Small intestine (tissue), 16 donors: ENCODE measurements at places on chromosomes 5 and 9. TPM values are rescaled to one million over a fixed set of nuclear protein-coding genes. Genes with fewer than 3 reads are reported as not detected.
A peak's percentile ranks its signal among the peaks of the same experiment; 100 is the strongest.

Gene FRMPD1
- polyA plus RNA-seq = 0.06 TPM

Gene PTPRD
- 2.7 TPM for polyA plus RNA-seq

Gene PCDHA12
- polyA plus RNA-seq = not detected

Gene SLC45A2
- 0.27 TPM for polyA plus RNA-seq

Gene C5orf58
- not detected for polyA plus RNA-seq

DNA sequence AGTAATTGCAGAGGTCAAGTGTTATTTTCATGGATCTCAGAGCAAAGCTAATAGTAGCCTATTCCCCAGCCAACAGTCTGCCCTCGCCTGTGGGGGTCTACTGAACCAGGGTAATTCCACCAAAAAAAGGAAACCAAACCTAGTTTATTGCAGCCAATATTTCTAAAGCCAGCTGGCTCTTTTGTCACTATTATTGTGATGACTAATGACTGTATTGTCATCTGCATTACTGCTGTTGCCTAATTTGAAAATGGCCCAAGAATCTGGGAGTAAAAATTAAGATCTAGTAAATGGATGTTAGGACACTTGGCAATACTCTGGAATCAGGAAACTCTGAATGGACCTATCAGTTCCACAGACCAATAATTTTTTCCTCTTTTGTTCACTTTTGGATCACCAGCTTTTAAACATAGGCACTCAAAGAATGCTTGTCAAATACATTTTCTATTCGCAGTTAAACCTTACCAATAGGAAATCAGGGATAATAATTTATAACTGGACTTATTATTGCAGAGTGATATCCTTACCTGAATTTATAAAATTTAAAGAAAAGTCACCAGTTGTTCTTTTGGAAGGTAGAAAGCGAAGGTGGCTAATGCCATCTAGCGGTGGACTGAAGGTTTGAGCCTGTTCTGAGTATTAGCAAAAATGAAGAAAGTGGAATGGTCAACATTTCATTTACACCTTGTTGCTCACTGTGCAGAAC is 69.2 kb downstream of the SYK start:
- H3K27me3 ChIP-seq = no peaks in the 10 kb centered on the region
- H3K36me3 ChIP-seq = peaks cover 26% of the 10 kb centered on the region
- no peak overlapping the region for H3K27ac ChIP-seq
- no peak overlapping the region for H3K4me3 ChIP-seq
- peak; percentile 53 for DNase-seq

DNA sequence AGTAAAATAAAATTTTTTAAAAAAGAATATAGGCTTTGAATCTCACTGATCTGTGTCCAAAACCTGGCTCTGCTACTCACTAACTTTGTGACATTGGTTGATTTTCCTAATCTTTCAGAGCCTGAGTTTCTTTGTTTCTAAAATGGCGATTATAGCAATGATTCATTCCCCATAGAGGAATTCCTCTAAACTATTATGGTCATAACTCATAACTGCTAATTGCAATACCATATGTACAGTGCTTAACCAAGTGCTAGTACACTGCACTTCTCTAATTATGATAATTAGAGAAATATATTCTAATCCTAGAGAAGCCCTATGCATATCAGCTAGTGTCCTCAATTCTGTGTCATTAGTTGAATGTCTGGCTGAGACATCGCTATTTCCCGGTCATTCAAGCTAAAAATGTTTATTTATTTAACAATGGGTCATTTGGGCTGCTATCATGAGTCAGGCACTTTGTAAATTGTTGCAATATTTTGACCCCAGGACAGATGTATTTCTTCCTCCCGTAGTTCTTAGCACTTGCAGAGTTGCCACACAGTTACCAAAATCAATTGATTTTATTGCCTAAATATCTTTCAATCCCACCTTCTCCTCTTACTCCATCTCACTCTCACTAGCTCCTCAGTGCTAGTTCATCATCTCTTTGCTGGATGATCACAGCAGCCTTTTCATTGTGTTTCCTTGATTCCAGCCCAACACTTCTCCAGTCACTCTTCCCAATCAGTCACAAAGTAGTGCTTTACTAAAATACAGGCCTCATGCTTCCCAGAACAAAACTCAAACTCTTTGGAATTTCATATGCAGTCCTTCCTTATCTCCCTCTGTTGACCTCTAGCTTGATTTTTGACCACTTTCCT is 200.9 kb upstream of the PAPPA start:
- no peak for DNase-seq
- no peak overlapping the region for H3K27ac ChIP-seq
- H3K4me3 ChIP-seq = no peak overlapping the region
- H3K4me1 ChIP-seq = no peaks in the 10 kb centered on the region
- H3K27me3 ChIP-seq = no peaks in the 10 kb centered on the region

DNA sequence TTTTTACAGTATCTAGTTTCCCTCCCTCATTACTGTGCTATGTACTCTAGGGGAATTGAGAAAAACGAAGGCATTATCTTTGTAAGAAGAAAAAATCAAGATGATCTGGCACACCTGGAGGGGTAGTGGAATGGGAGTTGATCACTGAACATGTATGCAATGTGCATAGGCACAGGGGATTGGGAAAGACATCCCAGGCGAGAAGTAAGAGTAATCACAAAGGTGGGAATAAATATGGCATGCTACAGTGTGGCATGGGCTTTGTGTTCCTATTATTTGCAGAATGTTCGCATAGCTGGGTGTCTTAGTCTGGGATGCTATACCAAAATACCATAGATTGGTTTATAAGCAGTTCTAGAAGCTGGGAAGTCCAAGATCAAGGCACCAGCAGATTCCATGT is 130.6 kb downstream of the SMARCA2 start:
- DNase-seq = no peak
- peaks cover 2% of the 10 kb centered on the region for H3K36me3 ChIP-seq
- no peaks in the 10 kb centered on the region for H3K27me3 ChIP-seq
- no peak overlapping the region for H3K27ac ChIP-seq
- no peaks in the 10 kb centered on the region for H3K4me1 ChIP-seq

DNA sequence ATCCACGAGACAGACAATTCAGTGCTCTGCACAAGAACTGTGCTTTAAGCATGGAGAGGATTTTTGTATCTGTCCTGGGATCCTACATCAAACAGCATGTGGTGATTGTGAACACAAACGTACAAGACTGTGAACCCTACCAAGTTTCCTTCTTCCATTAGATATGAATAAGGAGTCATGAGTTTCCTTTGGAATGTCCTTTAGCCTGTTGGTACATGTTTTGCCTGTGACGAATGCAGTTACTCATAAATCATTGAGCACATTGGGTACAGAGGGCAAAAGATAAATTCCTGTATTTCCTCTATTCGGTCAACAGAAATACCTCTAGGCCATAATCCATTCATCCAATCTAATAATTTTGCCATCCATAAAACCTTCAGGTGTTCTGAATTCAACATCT is 61.5 kb downstream of the FXN start:
- peak; percentile 97 for DNase-seq
- no peaks in the 10 kb centered on the region for H3K4me1 ChIP-seq
- no peaks in the 10 kb centered on the region for H3K36me3 ChIP-seq
- H3K27me3 ChIP-seq = no peaks in the 10 kb centered on the region

DNA sequence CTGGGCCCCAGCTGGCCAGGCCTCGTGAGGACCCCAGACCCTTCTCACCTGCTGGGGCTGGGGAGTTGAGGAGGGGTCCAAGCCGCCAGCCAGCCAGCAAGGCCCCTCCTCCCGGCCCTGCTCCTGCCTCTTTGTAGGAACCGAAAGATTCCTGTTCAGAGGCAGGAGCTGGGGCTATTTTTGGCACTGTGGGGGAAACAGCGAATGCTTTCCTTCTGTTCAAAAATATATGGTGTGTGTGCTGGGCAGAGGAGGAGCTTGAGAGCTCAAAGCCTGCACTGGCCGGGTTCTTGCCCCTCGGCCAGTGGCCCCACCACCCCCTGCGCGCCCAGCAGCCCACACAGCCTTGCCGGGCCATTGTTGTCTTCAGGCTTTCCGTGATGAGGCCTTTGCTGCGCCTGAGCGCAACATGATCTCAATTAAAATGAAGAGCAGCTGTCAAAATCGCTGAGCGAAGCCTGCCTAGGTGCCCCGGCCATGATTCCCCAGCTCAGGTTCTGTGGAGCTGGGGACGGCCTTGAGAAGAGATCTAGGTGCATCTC is 13.4 kb downstream of the NCS1 start:
- H3K4me3 ChIP-seq = no peak overlapping the region
- H3K4me1 ChIP-seq = no peaks in the 10 kb centered on the region
- no peak overlapping the region for H3K27ac ChIP-seq
- no peaks in the 10 kb centered on the region for H3K36me3 ChIP-seq
- H3K27me3 ChIP-seq = no peaks in the 10 kb centered on the region
- DNase-seq = no peak

- H3K4me1 ChIP-seq = no peaks in the 10 kb centered on the region
- no peaks in the 10 kb centered on the region for H3K36me3 ChIP-seq
- no peak overlapping the region for H3K4me3 ChIP-seq
- no peak for DNase-seq
These were observed 37.4 kb downstream of the EFNA5 start for GRCh38 chr5:107633171-107633901.

DNA sequence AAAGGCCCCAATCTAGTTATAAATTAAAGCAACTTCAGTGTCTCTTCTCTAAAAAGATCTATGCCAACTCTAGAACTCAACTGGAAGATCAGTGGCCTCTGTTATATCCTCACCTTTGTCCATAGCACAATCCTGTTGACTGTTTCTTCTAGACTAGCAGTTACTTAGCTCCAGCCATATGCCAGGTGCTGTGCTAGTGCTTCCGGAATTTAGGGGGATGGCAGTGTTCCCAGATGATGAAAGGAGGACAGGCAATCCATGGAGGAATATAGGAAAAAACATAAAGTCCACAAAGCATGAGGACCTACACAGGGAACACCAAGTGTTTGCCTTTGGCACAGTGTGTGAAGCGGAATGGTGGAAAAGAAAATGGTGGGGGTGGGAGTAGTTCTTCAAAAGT is 214.3 kb downstream of the MAPKAP1 start:
- no peaks in the 10 kb centered on the region for H3K36me3 ChIP-seq
- H3K27me3 ChIP-seq = no peaks in the 10 kb centered on the region
- H3K27ac ChIP-seq = no peak overlapping the region

- peak overlapping the region; percentile 39 for H3K27ac ChIP-seq
- H3K4me3 ChIP-seq = no peak overlapping the region
- DNase-seq = no peak
- H3K4me1 ChIP-seq = peaks cover 2% of the 10 kb centered on the region
These were observed 90.1 kb upstream of the DMRT1 start for GRCh38 chr9:751137-752051.

- no peaks in the 10 kb centered on the region for H3K27me3 ChIP-seq
- DNase-seq = no peak
- H3K4me3 ChIP-seq = no peak overlapping the region
- no peaks in the 10 kb centered on the region for H3K4me1 ChIP-seq
- no peaks in the 10 kb centered on the region for H3K36me3 ChIP-seq
These were observed 1101.8 kb downstream of the TAF11L14 start for GRCh38 chr5:18736051-18736398.

DNA sequence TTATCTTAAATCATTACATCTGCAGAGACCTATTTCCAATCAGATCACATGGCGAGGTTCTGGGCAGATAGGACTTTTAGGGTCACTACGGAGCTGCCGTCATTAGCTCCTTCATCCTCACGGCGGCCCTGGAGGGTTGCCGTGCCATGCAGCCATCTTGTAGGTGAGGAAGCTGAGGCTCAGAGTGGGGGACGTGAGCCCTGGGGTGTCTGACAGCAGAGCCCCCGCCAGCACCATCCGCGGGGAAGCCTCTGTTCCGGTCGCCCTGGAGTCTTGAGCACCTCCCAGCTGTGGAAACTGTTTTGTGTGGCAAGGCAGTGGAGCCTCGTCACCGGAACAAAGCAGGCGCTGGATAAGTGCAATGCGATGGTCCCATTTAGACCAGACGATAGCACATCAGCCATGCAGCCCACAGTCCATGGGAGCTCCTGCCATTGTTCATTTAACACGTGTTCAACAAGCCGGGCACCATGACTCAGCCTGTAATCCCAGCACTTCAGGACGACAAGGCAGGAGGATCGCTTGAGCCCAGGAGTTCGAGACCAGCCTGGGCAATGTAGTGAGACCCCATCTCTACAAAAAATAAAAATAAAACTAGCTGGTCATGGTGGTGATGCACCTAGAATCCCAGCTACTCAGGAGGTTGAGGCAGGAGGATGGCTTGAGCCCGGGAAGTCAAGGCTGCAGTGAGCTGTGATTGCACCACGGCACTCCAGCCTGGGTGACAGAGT is 61.9 kb downstream of the KCNT1 start:
- H3K27ac ChIP-seq = no peak overlapping the region
- H3K36me3 ChIP-seq = no peaks in the 10 kb centered on the region

- no peaks in the 10 kb centered on the region for H3K27me3 ChIP-seq
- peak; percentile 43 for DNase-seq
- H3K36me3 ChIP-seq = no peaks in the 10 kb centered on the region
- no peak overlapping the region for H3K4me3 ChIP-seq
These were observed 92.9 kb upstream of the GRHPR start for GRCh38 chr9:37329576-37329975.

- no peaks in the 10 kb centered on the region for H3K27me3 ChIP-seq
- H3K4me3 ChIP-seq = no peak overlapping the region
- DNase-seq = peak; percentile 37
- no peaks in the 10 kb centered on the region for H3K36me3 ChIP-seq
These were observed 281.5 kb downstream of the EFNA5 start for GRCh38 chr5:107389130-107389774.

- peak; percentile 53 for DNase-seq
- H3K36me3 ChIP-seq = no peaks in the 10 kb centered on the region
- no peak overlapping the region for H3K27ac ChIP-seq
These were observed 126.0 kb downstream of the TMEM174 start for GRCh38 chr5:73298772-73299630.

GRCh38 chr9:84736081-84736480 is 66.6 kb downstream of the NTRK2 start:
- no peaks in the 10 kb centered on the region for H3K4me1 ChIP-seq
- DNase-seq = no peak
- no peak overlapping the region for H3K27ac ChIP-seq
- H3K36me3 ChIP-seq = no peaks in the 10 kb centered on the region

GRCh38 chr5:67291671-67292070 is 95.1 kb upstream of the CD180 start:
- H3K4me3 ChIP-seq = no peak overlapping the region
- H3K4me1 ChIP-seq = peaks cover 6% of the 10 kb centered on the region
- no peaks in the 10 kb centered on the region for H3K27me3 ChIP-seq
- H3K27ac ChIP-seq = no peak overlapping the region
- no peak for DNase-seq

DNA sequence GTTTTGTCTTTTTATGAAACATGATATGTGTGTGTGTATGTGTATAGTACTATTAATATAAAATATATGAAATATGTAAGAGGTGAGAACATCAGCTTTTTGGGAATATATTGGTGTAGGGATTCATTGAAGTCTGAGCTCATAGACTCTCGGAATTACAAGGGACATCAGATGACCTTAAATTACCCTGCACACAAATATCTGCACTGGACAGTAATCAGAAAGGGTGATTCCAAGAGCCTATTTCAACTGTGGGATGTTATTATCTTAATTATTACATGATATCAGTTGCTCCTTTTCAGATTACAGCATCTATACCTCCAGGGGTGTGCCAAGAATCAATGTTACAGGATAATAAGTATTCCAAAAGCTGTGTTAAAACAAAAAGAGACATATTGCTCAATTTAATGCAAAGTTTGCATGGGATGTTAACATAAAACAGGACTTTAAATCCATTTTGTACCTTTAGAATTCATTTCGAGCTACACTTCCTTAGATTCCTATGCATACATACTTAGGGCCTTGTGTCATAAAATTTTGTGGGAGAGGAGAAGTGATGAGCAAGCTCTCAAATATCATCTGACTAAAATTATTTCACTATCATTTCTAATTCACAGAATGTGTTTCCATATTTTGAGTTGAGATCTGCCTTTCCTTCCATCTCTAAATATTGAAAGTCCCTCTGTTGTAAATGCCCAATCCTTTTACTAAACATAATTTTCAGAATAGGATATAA is 365.2 kb downstream of the BRINP1 start:
- H3K4me3 ChIP-seq = no peak overlapping the region
- no peaks in the 10 kb centered on the region for H3K27me3 ChIP-seq
- DNase-seq = no peak
- H3K4me1 ChIP-seq = no peaks in the 10 kb centered on the region
- no peaks in the 10 kb centered on the region for H3K36me3 ChIP-seq
